ENCODE measurements at places on chromosomes 1 and 21.

DNA sequence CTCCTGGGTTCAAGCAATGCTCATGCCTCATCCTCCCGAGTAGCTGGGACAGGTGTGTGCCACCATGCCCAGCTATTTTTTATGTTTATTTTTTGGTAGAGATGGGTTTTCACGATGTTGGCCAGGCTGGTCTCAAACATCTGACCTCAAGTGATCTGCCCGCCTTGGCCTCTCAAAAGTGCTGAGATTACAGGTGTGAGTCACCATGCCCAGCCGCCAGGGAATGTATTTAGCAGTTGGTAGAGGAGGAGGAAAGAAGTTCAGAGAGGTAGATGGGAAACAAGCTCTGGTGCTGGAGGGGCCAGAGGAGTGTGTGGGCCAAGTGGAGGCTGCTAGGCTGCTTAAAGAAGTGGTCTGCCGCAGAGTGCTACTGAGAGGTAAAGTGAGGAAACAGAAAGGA is 6.0 kb downstream of the DOP1B start:
- DNase-seq = no peak

GRCh38 chr1:156489166-156489934 is 11.2 kb downstream of the MEF2D start:
- DNase-seq = peak; percentile 29

DNA sequence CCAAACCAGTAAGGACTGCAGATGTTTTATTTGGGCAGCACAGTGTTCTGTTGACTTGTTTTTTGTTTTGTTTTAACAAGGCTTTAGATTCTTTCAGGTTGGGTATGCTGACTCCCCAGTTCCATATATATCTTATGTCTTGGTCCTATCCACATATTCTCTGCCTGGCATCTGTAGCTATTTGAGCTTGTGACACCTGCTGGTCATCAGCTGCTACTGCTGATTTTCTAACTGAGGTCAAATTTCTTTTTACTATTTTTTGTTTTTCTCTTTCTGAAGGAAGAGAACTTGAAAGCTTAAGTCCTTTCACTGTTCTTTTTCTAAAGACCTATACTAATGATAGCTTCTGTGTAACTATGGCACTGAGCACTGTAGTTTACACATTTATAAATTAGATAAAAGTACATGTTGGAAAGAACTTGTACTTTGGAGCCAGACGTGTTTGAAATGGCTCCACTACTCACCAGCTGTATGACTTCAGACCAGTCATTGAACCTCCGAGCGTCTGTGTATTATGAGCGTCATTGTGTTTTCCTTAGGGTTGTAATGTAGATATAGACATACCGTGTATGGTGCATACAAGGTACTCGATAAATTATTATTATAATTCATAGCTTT is 109.4 kb downstream of the NRDC start:
- peak; percentile 9 for DNase-seq

- DNase-seq = no peak
Measured at GRCh38 chr1:226772446-226773139, 33.5 kb upstream of the ITPKB start.

GRCh38 chr1:188062456-188062855 is 1233.7 kb downstream of the PLA2G4A start:
- no peak for DNase-seq

DNA sequence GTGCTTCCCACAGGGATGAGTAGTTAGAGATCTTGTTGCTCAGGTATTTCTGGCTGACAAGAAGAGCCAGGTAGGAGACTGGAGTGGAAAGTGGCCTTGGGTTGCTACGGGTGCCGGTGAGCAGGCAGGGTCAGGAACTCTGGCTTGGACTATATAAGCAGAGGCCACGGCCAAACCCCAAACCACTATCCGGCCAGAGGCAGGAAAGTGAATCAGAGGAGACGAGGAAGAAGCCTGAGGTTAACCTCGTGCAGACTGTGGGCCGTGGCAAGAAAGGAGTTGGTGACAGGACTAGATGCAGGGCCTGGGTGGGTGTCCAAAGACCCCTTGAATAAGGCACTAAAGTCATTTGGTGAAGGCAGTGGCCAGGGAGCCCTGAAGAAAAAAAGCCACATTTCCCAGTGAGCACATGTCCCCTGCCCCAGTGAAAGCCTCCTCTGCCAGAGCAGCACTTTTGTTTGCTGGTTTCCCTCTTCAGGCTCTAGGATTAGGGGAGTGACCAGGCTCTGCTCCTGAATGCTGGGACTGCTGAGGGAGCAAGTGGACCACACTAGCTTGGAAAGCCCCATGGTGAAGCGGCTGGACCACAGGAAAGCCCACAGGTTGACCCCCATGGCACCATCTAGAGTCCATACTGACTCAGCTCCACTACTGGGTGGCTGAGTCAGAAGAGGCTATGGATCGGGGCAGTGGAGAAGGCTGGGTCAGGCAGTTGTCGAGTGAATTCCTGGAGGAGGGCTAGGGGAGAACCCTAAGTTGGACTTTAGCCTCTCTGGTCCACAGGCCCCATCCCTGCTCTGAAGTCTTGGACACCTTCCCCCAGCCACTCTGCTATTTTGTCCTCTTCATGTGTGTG is 23.4 kb downstream of the CSF1 start:
- no peak for DNase-seq

- no peak for DNase-seq
Measured at GRCh38 chr21:32322676-32323075, 24.0 kb downstream of the MRAP start.

- DNase-seq = no peak
Measured at GRCh38 chr1:209434631-209435217, 148.8 kb upstream of the CAMK1G start.

Measured in NCI-H1105 (cell line).